ENCODE measurements at places on chromosomes 1 and 21. TPM values are rescaled to one million over a fixed set of nuclear protein-coding genes. Genes with fewer than 3 reads are reported as not detected.

HSPB7 gene
- total RNA-seq, result 0.07 TPM

MYOC gene
- total RNA-seq, result not detected

CSMD2 gene
- total RNA-seq, result 0.48 TPM

CFHR3 gene
- not detected for total RNA-seq

DNA sequence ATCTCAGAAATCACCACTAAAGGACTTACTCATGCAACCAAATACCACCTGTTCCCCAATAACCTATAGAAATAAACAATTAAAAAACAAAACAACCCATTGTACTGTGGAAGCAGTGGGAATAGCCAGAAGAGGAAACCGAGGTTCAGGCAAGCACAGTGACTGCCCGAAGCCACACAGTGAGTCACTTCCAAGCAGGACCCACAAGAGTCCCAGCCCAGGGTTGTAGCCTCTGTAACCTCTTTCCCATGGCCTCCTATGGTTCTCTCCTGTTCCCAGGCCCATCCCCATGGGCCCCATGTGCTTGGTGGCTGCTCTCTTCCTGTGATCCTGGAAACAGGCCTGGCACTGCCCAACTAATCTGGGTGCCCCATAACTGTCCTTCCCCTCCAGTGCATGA, 29.0 kb upstream of the HTR1D start:
- no peak for DNase-seq

- DNase-seq, result no peak
These were observed 41.9 kb downstream of the C21orf91 start for GRCh38 chr21:17777072-17777765.

- DNase-seq, result no peak
These were observed 27.8 kb upstream of the RNF187 start for GRCh38 chr1:228459091-228459993.

DNA sequence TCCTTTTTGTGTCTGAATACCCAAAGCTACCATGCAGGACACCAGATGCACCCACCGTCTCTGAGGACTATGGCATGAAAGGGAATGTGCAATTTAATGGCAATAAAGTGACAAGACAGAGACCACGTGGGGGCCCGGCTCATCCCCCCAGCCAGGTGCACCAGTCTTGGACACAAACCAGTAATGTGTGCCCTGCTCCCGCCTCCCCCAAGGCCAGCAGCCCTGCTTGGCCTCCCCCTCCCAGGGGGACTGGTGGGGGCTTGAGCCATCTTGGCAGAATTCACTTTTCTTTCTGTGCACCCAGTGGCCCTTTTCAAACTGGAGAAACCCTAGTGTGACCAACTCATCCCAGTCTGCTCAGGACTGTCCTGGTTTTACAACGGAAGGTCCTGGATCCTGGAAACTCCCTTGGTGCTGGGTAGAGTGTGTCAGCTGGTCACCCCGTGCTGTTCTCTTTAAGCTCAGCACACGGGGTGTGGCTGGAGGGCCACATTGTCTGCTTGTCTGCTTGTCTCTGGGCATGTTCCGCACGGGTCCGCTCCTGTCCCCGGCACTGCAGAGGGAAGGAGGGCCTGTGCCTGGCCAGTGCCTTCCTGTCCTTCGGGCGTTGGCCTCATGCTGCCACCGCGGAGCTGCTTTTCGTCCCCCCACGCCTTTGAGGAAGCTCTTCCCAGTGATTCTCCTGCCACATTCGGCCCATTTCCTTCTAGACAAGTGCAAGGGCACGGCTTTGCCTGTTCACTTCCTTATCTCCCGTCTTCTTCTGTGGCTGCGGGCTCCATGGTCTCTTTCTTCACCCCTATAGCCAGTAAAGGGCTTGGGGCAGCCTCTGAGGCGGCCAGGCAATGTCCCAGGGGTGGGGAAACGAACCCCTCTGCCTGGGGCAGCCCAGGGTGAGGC, 45.8 kb upstream of the TTC34 start:
- DNase-seq, result no peak

DNA sequence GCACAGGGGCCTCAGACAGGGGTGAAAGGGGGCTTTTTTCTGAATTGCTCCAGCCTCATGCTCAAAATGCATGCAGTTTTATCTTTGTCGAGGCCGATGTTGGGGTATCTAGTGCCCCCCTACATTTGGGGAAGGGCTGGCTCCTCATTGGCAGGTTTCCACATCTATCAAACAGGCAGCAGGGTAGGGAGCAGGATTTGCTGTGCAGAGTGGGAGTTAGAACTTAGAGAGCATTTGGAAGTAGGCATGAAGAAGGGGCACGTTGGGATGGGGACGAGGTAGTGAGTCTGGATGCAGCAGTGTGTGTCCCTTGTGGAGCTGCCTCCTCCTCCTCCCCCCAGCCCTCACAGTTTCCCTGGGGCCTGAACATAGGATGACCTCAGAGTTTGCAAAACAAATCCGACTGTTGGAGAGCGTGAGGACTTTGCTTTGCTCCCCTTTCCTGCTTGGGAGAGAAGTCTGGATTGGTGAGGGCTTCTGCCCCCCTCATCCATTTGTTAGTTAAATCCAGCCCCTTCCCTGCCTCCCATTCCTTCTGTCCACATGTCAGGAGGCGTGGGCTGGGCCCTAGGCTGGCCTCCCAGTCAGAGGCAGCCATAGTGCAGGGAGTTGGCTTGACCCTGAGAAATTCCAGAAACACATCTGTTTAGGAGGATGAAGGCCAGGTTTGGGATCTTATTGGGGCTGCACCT, 36.9 kb upstream of the GPR37L1 start:
- no peak for DNase-seq

- DNase-seq, result no peak
These were observed 33.0 kb downstream of the HUNK start for GRCh38 chr21:31905503-31906451.

GRCh38 chr1:66000033-66000637, 207.4 kb downstream of the PDE4B start:
- no peak for DNase-seq

DNA sequence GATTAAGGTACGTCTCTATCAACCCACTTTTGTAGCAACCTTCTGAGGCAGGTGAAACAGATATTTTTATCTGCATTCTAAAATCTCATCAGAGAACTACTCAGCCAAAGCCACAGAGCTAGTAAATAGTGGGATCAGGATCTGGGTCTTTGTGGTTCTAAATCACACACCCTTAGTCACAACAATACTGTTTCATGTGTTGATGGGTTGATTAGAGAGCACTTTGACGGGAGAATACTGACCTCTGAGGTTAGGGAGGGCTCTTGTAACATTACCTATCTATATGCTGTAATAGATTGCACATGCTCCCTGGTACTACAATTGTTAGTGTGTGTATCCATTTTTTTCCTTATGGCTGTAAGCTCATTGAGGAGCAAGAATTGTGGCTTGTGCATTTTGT, 45.5 kb upstream of the CCDC190 start:
- no peak for DNase-seq

GRCh38 chr1:209620487-209620884, 31.7 kb downstream of the LAMB3 start:
- DNase-seq, result no peak

- DNase-seq, result no peak
These were observed 47.4 kb downstream of the PTPRC start for GRCh38 chr1:198686069-198686728.

DNA sequence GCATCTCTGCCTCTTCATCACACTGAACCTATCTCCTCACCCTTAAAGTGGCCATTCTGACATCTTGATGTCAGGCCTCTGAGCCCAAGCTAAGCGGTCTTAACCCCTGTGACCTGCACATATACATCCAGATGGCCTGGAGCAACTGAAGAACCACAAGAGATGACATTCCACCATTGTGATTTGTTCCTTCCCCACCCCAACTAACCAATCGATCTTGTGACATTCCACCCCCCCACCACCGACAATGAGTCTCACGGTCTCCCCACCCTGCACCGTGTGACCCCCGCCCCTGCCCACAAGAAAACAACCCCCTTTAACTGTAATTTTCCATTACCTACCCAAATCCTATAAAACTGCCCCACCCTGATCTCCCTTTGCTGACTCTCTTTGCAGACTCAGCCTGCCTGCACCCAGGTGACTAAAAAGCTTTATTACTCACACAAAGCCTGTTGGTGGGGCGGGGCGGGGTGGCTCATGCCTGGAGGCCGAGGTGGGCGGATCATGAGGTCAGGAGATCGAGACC, 21.0 kb upstream of the PINK1 start:
- DNase-seq, result no peak

DNA sequence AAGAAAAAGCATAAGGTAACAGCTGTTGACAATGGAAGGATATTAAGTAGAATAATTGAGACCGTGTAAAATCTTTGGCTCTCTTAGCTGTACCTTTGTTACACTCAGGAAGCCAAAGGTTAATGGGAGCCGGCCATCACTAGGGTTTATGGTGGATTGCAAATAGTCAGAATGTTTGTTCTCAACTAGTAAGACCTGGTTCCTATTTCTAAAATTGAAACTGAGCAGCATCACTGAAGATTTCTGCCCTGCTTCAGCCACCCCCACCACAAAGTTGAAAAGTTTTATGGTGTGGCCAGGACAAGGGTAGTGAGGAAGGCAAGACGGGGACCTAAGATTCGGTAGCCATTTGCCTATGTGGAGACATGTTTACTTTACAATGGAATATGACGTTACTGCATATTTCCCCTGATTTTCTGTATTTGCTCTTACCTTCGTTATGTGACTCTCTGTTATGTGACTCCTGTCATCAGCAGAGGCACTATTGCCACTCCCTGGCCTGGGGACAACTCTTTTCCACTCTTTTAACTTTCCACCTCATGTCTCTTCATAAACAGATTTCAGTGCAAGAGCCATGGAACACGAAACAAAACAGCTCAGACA, 41.4 kb upstream of the KIF1B start:
- DNase-seq, result no peak

DNA sequence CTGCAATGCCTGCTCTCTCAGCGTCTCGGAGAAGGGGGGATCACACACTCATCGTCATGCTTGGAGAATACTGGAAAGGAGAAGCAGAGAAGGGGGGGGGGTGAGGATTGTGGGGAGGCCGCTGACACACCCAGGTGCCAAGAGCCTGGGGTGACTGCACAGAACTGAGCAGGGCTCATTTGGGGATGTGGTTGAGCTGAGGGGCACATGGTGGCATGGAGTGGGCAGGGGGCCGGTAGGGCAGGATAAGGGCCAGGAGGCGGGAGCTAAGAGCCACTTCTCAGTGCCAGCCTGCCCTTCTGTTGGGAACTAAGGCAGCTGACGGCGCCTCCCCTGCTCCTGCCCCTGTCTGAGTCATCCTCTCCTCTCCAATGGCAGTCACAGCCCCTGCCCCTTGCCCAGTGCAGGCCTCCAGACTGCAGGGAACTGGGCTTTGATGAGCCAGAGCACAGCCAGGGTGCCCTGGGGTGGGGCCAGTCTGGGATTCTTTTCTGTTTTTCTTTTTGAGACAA, 27.2 kb downstream of the MRPL37 start:
- peak; percentile 55 for DNase-seq

DNA sequence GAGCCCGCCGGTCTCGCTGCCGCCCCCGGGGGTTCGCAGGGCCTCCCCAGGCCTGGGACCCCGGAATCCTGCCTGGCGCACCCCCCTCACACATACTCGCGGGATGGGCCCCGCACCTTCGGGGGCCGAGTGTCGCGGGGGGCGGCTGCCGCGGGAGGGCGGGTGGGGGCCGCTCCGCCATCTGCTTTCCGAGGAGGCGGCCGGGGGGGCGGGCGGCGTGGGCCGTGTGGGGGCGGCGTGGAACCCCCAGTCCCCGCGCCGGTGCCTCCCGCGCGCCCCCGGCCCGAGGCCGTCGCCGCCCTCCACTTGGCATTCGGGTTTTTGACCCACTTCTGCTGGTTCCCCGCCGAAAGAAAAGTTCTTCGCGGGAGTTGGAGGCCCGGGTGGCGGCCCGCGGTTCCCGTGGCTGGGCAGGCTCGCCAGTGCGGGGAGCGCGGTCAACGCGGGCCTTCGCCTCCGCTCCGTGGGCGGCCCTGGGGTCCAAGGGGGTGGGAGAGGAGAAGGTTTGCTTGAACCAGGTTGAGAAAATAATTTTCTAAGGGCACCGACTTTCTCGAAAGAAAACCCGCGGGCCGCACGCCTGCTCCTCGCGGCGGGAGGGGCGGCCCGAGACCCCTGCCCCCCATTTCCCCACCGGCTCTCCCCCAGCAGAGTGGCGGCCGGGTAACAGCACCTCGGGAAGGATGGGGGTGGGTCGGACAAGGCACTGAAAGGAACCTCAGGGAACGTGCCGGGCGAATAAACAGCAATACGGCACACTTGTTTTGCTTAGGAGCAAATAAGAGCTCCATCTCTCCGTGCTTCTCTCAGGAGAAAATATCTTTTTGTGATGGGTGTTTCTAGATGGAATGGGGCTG, 1.6 kb downstream of the PHF13 start:
- DNase-seq, result no peak

- DNase-seq, result no peak
These were observed 385.9 kb upstream of the LYPLAL1 start for GRCh38 chr1:218787826-218788225.

DNA sequence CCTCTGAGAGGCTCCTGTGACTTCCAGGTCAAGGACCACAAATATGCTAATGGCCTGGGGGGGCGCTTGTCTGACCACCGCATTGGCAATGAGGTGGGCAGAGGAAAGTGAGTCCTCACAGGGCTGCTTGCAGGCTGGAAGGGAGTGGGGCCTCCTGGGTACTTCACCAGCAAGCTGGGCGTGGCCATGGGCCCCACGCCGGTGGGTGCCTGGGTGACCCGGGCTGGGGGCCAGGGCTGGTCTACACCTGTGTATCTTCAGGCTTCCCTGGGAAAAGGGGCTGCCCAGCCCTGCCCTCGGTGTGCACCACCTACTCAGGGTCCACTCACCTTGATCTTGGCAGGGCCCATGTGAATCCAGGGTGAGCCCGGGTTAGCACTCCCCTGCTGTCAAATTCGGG, 167.4 kb downstream of the PRDM16 start:
- no peak for DNase-seq

DNA sequence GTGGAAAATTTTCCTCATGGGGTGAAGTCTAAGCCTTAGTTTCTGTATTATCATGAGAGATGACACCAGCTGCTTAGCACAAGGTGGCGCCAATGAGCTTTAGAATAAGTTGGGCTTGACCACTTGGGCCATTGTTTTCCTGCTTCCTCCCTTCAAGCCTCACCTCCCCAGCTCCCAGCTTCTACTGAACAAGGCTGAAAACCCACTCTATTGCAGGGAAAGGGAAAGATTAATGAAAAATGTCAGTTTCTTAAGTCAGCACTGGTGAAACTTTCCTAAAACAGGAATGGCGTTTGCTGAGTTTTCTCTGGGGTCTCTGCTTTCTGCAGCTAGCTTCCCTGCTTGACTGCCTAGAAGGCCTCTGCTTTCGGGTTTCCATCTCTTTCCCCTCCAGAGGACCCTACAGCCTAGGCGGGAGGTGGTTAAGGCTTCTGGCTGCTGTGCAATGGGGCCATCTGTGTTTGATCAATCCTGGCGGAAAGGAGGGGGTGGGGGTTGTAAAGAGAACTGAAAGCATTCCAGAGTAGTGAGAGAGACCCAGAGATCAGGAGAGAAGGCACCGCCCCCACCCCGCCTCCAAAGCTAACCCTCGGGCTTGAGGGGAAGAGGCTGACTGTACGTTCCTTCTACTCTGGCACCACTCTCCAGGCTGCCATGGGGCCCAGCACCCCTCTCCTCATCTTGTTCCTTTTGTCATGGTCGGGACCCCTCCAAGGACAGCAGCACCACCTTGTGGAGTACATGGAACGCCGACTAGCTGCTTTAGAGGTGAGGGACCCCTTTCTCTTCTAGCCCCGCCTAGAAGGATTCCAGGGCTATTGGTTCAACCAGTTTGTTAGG, at the start of gene OLFML3:
OLFML3 (plus strand) TSS at position 612 of the 840 bp plus-strand sequence; CDS start at position 655, 43 bp downstream.
- DNase-seq, result peak; percentile 76
